ENCODE measurements at places on chromosomes 5 and 9. TPM values are rescaled to one million over a fixed set of nuclear protein-coding genes. Genes with fewer than 3 reads are reported as not detected.

DNA sequence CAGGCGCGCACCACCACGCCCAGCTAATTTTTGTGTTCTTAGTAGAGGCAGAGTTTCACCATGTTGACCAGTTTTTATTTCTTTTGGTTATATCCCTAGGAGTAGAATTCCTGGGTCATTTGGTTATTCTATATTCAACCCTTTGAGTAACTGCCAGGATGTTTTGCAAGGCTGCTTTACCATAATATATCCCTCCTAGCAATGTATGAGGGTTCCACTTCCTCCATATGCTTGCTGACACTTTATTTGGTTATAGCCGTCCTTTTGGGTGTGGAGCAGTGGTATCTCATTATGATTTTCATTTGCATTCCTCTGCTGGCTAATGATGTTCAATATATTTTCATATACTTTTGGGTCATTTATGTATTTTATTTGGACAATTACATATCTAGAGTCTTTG, 81.2 kb downstream of the RAB24 start:
- DNase-seq: no peak

DNA sequence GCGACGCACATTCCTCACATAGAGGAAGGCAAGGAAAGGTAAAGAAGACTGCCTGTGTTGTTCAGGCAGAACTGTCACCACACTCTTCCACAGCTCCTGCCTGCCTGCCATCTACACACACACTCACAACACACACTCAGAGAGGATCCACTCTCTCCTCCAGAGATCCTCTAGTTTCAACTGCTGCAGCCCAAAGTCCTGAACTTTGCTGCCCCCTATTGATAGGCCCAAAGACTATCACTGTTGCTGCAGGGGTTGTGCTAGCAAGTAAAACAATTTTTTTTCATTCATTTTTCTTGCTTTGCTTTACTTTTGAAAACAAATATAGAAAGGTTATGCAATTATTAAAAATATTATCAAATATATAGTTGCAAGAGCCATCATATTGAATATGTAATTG, 5.9 kb upstream of the CFAP90 start:
- DNase-seq: no peak

GRCh38 chr5:139293202-139293506, 386 bp upstream of the MATR3 start:
- DNase-seq: no peak

- DNase-seq: no peak
Measured at GRCh38 chr9:75448281-75448680, 360.0 kb downstream of the OSTF1 start.

- DNase-seq: no peak
Measured at GRCh38 chr9:134918646-134919045, 934 bp upstream of the FCN1 start.

The CDKN2B-AS1 gene
- not detected for total RNA-seq

- DNase-seq: no peak
Measured at GRCh38 chr9:20300430-20301115, 321.7 kb downstream of the MLLT3 start.

- DNase-seq: no peak
Measured at GRCh38 chr9:127195976-127196825, 68.4 kb upstream of the GARNL3 start.

DNA sequence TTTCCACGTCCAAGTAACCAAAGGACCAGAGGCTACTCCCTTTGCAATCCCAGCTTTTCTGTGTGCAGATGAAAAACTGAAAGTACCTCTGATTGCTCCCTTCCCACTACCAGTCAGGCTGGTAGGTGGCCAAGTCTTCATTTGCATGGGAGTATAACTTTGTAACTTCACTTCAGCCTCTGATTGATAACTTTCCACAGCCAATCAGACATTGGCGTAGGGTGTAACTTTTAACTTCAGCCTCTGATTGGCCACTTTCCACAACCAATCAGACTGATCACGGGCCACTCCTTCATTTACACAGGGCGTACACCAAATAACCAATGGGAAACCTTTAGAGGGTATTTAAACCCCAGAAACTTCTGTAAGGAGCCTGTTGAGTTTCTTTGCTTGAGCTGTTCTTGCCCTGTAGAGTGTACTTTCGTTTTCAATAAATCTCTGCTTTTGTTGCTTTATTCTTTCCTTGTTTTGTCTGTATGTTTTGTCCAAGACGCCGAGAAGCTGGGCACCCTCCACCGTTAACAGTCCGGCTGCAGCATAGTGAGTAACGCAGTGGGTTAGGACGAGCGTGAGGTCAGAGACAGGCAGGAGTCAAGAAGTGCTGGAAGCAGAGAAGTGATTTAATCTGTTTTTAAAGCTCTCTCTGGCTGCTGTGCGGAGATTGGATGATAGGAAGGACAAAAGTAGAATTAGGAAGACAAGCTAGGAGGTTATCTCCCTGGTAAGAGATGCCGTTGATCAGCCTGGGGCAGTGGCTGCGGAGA, 3.5 kb upstream of the EXOSC2 start:
- DNase-seq: peak; percentile 57

GRCh38 chr5:65100911-65101631, 332.3 kb downstream of the CWC27 start:
- DNase-seq: no peak

DNA sequence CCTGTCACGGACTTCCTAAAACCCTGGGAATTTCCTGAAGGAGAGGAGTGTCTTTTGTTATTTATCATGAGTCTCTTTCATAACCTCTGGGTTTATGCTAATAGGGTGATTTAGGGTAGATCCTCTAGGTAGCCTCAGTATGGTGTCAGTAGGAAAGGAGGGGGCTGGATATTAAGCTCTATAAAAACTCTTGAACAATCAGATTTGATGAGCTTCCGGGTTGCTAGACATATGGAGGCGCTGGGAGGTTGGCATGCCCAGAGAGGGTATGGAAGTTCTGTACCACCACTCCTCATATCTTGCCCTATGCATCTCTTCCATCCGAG, 15.6 kb upstream of the PTBP3 start:
- no peak for DNase-seq

DNA sequence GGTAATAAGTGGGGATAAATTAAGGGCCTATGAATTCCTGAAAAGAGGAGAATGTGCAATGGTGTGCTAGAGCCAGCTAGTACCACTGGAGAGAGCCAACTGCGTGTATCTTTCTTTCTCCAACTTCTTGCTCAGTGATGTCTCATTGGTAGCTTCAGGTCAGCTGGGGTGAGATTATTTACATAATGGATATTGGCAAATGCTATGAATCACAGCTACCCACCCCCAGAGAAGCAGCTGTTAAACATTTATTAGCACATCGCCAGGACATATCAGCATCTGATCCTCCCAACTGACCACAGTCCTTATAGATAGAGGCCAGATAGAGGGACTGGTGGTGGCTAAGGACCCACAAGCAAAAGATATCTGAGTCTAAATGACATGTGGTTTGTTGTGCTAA, 421.3 kb downstream of the ACTL7B start:
- DNase-seq: no peak

DNA sequence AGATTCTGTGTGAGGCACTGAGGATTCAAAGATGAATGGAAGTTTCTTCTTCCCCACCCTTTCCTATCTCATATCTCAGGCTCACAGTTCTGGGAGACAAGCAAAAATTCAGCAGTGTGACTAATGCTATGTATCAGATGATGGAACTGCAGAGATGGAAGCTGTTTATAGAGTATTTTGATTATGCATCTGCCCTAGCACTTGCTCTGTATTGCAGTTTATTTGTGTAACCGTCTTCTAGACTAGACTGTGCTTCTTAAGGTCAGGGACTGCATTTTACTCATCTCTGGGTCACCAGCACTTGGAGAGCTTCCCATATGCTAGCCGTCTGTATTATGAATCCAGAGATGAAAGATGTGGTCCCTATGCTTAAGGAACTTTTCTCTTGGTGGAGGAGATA, 12.6 kb downstream of the CAVIN4 start:
- DNase-seq: no peak

The SLC6A18 gene
- total RNA-seq: not detected

The HAND1 gene
- total RNA-seq: not detected

GRCh38 chr5:16626696-16627264, 10.0 kb upstream of the RETREG1 start:
- no peak for DNase-seq

The F2RL2 gene
- total RNA-seq: 7.2 TPM

GRCh38 chr9:99752417-99753109, 69.1 kb upstream of the NR4A3 start:
- DNase-seq: peak; percentile 59

DNA sequence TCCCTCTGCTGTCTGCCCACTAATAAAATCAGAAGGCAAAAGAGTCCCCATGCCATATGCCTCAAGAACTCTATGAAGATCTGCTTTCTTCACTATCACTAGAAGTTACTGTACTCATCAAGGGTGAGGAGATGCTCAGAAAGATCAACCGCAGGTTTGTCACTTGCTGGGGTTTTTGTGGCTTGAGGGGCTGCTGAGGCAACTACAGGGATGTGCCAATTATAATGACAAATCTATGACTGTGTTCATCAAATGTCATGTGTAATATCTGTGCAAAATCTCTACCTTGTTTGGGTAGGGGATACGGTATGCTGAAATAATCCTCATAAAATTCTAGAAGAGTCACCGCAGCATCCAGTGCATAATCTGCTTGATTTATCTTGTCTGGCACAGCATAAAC, 13.0 kb downstream of the ERAP1 start:
- DNase-seq: no peak
